NCI-H2081 treated with DMSO at 0.1 percent for 48 hours (cell line): ENCODE measurements at places on chromosomes 1 and 21.

DNA sequence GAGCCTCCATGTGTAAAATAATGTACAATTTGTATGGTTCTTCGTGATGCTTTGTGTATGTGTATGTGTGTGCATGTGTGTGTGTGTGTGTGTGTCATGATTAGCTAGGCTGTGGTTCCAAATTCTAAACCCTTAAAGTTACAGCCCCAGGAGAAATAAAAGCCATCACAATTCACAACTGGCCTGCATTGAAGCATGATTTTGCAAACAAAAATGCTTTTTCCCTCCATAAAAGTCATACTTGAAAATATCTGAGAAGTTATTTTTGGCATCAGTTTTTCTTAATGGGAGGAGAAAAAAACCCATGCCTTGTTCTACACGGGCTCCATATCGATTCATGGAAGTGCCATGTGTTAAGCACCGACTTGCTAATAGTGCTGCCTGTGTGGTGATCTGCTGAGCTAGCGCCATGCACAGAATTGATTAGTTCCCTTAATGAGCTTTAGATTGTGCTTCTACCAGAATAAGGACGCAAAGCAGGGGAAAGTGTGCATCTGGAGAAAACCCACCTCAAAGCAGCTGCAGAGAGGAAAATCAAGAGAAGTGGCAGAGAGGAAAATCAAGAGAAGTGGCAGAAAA lies 207.3 kb downstream of the DSCAM start:
- no peak for DNase-seq

GRCh38 chr1:38730511-38731397 lies 128.8 kb downstream of the RRAGC start:
- no peak for DNase-seq

- DNase-seq, result no peak
Observed at GRCh38 chr21:21079646-21080045, 81.4 kb downstream of the NCAM2 start.

GRCh38 chr1:1169429-1170214 lies 4.1 kb upstream of the TTLL10 start:
- no peak for DNase-seq

DNA sequence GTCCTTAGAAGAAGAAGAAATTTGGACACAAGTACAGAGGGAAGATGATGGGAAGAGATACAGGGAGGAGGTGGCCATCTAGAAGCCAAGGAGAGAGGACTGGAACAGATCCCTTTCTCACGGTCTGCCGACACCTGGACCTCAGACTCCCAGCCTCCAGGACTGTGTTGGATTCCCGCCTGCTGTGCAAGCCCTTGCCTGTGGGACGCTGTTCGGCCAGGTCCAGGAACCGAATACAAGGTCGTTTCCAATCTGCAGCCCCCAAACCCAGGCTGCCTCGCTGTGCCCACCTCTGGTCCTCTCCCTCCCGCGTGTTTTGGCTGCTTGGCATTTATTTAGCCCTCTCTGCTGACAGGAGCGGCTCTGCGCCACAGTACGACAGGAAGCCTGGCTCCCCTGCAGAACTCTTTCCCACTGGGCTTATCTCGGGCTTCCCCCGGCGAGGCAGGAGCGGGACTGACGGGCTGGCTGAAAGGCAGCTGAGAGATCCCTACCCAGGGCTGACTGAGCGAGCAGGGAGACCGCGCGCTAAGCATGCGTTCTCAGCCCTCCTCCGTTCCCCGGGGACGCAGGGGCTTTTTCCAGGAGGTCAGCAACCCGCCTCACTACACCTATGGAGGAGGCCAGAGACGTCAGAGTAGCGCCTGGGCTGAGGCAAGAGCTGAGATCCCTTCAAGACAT lies 238.4 kb downstream of the TNR start:
- no peak for DNase-seq

DNA sequence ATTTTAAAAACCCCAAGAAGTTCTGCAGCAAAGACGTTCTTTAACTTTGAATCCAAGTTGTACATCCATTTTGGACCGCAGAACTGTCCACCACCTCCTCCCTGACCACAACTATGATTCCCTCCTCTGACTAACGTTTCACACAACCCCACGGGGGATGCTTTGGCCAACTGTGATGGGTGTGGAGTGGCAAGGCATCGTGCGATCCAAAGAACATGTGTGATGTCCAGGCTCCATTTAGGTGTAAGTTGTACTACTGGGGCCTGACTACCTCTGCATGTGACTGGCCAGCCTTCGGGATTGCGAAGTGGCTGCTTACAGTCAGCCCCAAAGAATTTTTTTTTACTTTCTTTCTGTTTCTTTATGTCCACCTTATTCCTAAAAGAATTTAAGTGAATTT lies 6.7 kb downstream of the KCNJ15 start:
- DNase-seq, result no peak

DNA sequence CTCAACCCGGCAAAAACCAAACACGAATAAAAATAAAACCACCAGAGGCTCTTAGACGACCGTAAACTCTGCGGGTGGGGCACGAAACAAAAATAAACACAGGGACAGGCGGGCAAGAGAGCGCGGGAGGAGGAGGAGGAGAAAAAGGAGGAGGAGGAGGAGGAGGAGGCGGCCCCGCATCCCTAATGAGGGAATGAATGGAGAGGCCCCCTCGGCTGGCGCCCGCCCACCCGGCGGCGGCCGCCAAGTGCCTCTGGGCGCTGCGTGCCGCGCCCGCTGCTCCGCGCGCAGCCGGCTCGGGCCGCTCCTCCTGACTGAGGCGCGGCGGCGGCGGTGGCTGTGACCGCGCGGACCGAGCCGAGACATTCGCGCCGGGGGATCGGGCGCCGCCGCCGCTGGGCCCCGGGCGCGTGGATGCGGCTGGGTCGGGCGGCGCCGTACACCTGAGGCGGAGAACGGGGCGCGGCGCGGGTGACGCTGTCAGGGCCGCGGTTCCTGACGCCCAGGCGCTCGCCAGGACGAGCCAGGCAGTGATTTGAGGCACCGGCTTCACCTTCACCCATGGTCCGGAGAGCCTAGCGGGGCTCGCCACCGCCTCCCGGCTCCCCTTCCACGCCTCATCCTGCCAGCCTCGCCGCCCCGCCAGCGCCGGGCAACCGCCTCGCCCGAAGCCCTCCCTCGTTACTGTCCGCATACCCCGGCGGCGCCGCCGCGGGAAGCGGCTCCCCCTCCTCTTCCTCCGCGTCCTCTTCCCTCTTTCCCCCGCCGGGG lies at the start of gene MARK1:
Gene MARK1 (plus strand): TSS at position 229 of the 771 bp plus-strand sequence. CDS start 687 bp downstream, outside the sequence.
- no peak for DNase-seq

DNA sequence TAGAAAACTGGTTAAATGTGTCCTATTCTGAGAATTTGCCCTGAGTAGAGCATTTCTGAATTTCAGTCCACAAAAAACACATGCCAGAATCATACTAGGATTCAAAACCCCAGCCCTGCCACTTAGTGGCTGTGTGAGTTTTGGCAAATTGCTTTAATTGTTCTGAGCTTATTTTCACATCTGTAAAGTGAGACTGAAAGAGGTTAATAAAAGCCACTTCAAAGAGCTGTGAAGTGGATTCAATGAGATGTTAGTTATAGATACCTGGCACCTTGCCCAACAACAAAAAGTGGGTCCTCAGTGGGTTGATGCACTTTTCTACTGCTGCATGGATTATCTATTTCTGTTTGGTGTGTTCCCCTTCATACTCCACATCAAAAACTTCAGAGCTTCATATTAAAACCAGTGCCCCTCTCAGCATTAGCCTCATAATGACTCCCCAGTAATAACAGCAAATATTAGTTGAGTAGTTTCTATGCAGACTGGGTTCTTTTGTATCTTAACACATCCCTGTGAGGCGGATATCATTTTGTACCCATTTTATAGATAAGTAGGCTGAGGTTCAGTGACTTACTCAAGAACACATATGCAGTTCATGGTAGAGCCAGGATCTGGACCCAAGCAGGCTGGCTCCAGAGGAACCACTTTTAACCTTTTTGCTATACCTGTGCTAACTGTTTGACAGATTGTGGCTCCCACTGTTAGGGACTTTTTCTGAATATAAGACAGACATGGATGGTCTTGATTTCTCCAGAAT lies 14.2 kb upstream of the ADORA3 start:
- DNase-seq, result no peak

- no peak for DNase-seq
Observed at GRCh38 chr1:57164584-57164983, 198.8 kb upstream of the C8B start.

DNA sequence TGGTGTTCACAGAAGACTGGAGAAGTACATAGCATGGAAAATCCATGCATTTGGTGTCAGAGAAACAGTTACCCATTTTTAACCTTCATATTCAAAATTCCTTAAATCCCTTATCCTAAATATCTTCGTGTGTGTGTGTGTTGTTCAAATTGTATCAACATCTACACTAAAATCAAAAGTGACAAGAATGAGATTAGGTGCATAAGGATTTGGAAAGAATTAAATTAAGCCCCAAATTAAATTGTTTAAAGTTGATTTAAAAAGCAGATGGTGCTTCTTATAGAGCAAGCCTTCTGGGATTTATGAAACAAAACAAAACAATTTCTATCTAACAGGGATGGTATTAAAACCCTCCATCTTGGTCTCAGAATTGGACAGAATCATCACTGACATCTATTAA lies 4.7 kb downstream of the RSPH1 start:
- DNase-seq, result no peak

GRCh38 chr1:89657886-89658285 lies 25.0 kb downstream of the LRRC8C start:
- no peak for DNase-seq

- DNase-seq, result no peak
Observed at GRCh38 chr1:221515496-221515895, 226.4 kb downstream of the DUSP10 start.
